NB4 (cell line): ENCODE measurements at places on chromosomes 13 and 19.

GRCh38 chr19:18657590-18658365 is 20.9 kb downstream of the KLHL26 start:
- DNase-seq = peak; percentile 85

DNA sequence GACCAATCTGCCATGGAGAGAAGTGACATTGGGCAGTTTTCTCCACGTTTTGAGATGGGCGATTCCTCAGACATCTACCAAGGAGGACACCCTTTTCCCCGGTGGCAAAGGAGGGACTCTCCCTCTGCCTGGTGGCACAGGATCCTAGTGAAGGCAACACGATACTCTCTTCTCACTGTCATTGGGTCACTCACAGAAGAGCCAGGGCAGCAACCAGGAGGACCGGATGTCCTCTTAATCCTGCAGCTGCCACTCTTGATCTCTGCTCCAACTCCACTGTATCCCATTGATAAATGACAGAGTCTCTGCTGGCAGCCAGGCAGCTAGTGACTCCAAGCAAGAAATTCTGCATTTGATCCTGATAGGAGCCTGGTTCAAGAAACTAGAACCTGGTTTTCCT is 42.2 kb downstream of the COL4A2 start:
- DNase-seq = no peak

- DNase-seq = no peak
These were observed 212.5 kb downstream of the POSTN start for GRCh38 chr13:37385956-37386670.

- no peak for DNase-seq
These were observed 1168.9 kb downstream of the SLITRK5 start for GRCh38 chr13:88840085-88840484.

GRCh38 chr19:49771674-49772139 is 4.9 kb downstream of the AP2A1 start:
- no peak for DNase-seq

DNA sequence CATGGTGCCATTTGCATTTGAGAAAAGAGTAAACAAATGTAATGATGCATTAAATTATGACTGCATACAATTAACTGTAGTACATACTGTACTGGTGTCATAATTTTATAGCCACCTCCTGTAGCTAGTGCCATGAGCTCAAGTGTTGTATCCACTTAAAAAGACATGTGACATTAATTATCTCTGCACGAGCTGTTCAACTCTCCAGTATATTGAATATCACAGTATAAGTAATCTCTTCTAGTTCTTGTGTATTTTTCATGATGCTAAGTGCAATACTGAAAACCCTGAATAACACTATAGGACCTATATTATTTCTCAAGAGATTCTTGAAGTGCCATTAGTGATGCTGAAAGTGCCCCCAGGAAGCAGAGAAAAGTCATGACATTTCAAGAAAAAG is 387.3 kb downstream of the PCDH17 start:
- no peak for DNase-seq

GRCh38 chr13:99150575-99151361 is 49.9 kb upstream of the UBAC2 start:
- no peak for DNase-seq
